Heart left ventricle (tissue), 16 donors: ENCODE measurements at places on chromosomes 6 and 20. TPM values are rescaled to one million over a fixed set of nuclear protein-coding genes. Genes with fewer than 3 reads are reported as not detected.

DNA sequence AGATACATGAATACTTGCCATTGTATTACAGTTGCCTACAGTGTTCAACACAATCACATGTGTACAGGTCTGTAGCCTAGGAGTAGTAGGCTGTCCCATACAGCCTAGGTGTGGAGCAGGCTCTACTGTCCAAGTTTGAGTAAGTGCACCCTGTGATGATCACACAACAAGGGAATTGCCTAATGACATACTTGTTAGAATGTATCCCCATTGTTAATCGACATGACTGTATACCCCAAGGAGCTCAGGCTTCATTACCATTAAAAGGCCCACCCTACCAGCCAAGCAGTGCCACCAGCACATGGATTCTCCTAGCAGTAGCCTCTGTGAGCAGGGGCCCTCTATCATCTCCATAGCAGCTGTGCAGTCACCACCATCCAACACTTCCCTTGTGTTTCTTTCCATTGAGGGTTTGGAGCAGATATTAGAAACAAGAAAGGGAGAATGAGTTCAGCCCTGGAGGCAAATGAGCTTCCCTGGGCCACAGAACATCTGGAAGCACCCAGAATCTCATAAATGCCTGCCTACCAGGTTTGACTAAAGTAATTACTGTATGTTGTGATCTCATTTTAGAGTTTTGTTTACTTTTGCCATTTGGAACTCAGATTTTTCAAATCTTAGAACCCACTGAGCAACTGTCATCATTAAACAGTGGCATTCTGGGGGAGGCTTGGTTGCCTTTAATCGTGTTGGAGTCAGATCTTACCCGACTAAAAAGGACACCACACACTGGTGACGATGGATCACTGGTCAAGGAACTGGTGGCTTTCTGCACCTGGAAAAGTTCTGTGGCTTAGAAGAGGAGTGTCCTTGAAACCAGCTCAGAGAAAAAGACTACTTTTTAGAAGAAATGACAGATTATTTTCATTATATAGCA, 104.9 kb downstream of the TULP4 start:
- H3K4me3 ChIP-seq, result no peak overlapping the region
- no peaks in the 10 kb centered on the region for H3K27me3 ChIP-seq
- peaks cover 13% of the 10 kb centered on the region for H3K36me3 ChIP-seq
- peaks cover 9% of the 10 kb centered on the region for H3K4me1 ChIP-seq

DNA sequence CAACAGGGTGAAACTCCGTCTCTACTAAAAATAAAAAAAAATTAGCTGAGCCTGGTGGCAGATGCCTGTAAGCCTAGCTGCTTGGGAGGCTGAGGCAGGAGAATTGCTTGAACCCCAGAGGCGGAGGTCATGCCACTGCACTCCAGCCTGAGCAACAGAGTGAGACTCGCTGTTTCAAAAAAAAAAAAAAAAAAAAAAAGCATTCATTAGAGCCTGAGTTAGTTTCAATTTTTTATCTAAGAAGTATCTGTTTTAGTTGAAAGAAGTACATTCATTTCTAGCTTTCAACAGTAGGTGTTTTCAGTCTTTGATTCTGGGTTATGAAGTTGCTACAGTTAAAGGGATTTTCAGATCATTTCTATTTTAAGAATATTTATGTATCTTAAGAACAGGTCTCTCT, 42.2 kb downstream of the ZNF292 start:
- H3K4me1 ChIP-seq, result peaks cover 27% of the 10 kb centered on the region
- H3K27me3 ChIP-seq, result no peaks in the 10 kb centered on the region
- H3K27ac ChIP-seq, result no peak overlapping the region
- DNase-seq, result no peak
- no peak overlapping the region for H3K4me3 ChIP-seq

DNA sequence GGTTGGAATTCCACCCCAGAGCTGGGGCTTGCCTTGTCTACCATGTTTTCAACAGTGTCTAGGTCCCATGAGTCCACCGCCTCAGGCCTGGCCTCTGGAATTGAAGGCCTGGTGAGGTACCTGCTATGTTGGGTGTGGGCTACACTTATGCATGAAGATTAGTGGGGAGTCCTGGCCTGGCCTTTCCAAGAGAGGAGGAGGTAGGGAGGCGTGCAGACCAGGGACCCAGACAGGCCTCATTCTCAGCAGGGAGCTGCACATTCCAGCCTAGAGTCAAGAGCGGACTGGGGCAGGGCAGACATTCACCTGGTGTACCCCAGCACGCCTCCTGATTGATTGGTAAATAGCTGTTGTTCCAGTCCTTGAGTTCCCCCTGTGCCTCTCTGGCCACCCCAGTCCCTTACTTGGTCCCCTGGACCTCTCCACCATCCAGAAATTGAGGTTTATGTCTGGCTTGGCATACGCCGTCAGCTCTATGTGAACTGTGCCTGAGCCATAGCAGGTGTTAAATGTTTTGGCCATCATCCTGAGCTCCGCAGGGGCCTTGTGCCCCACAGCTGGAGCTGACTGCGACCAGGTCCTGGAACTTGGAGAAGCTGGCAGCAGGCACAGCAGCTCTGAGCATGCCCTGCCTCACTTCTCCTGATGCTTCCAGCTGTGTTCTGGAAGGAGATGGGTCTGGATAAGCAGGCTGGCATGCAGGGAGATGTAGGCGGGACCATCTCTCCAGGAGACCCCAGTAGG, 8.2 kb upstream of the VEGFA start:
- H3K27ac ChIP-seq, result no peak overlapping the region
- H3K4me1 ChIP-seq, result no peaks in the 10 kb centered on the region
- no peak for DNase-seq
- H3K36me3 ChIP-seq, result no peaks in the 10 kb centered on the region
- H3K27me3 ChIP-seq, result no peaks in the 10 kb centered on the region

GRCh38 chr20:57530327-57530981, 5.5 kb upstream of the CTCFL start:
- no peak overlapping the region for H3K27ac ChIP-seq
- H3K4me3 ChIP-seq, result no peak overlapping the region
- no peak for DNase-seq

DNA sequence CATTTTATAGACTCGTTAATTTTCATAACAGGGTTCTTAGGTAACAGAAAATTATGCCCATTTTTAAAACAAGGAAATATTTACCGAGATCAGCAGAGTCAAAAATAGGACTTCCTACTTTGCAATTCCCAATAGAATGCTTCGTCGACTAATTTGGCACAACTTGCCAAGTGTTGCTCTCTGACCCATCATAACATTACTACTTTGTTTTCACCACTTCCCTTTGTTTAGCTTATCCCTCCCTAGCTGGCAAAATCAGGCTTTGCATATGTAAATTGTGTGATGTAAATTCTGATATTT, 914 bp upstream of the RANBP9 start:
- DNase-seq, result no peak
- H3K27me3 ChIP-seq, result no peaks in the 10 kb centered on the region
- no peaks in the 10 kb centered on the region for H3K36me3 ChIP-seq
- peak overlapping the region; percentile 95 for H3K27ac ChIP-seq
- H3K4me1 ChIP-seq, result peaks cover 29% of the 10 kb centered on the region

DNA sequence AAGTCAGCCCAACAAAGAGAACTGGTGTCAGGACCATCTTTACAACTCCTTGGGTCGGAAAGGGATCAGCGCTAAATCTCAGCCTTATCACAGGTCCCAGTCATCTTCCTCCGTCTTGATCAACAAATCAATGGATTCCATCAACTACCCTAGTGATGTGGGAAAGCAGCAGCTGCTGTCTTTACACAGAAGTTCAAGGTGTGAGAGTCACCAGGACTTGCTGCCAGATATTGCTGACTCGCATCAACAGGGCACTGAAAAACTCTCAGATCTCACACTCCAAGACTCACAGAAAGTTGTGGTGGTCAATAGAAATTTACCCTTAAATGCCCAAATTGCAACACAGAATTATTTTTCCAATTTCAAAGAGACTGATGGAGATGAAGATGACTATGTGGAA, 25.3 kb upstream of the MTHFD1L start:
- no peak overlapping the region for H3K4me3 ChIP-seq
- no peak for DNase-seq
- no peaks in the 10 kb centered on the region for H3K27me3 ChIP-seq

DNA sequence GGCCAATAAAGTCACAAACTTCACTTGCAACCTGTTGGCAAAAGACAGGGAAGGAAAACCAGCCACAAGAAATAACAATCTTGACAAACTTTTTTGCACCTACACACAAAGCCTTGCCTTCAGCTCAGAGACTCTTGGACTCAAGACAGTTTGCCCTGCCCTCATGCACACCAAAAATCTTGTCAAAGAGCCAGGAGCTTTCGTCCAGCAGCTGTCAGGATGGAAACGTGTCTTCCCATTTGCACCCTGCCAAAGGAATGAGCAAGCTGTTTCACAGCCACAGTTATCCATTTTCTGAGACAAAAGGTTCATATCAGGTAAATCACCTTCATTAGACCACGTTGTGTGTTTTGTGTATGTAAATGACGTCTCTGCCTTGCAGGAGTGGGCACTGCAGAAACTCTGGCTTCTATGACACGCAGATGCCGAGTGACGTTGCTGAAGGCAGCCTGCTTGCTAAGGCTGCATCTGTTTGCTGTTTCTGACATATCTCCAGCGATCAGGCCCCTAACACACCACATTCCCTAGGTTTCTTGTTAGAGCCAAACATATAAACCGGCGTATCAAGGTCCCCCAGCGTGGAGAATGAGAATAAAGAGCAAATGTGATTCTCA, 193.4 kb downstream of the SYNDIG1 start:
- H3K27me3 ChIP-seq, result no peaks in the 10 kb centered on the region
- no peak for DNase-seq
- H3K4me1 ChIP-seq, result no peaks in the 10 kb centered on the region

The MAP7 gene
- 2.8 TPM for total RNA-seq

The PMEPA1 gene
- 31.6 TPM for total RNA-seq

The ADTRP gene
- not detected for total RNA-seq

GRCh38 chr6:3825851-3826581, 23.2 kb upstream of the FAM50B start:
- H3K27me3 ChIP-seq, result no peaks in the 10 kb centered on the region
- H3K36me3 ChIP-seq, result no peaks in the 10 kb centered on the region
- H3K4me3 ChIP-seq, result peak overlapping the region; percentile 4
- peak overlapping the region; percentile 87 for H3K27ac ChIP-seq

DNA sequence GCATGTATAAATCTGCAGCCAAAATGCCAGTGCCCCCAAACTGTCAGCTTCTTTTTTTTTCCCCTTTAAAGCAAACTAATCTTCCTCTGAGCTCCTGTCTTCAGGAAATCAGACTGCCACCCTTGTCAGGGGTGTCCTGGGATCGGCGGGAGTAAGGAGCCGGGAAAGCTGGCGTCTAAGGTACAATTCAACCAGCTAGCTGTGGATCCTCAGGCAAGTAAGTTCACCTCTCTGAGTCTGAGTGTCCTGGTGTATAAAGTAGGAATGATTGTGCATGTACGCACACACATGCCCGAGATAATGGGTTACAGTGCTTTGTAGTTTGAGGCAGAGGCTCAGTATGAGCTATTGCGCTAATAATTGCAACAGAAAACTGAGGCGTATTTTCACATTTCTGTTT, 98.3 kb downstream of the ANKRD60 start:
- DNase-seq, result no peak
- H3K27me3 ChIP-seq, result peaks cover 28% of the 10 kb centered on the region
- H3K4me1 ChIP-seq, result no peaks in the 10 kb centered on the region
- no peak overlapping the region for H3K4me3 ChIP-seq
- H3K27ac ChIP-seq, result peak overlapping the region; percentile 11
- H3K36me3 ChIP-seq, result no peaks in the 10 kb centered on the region

DNA sequence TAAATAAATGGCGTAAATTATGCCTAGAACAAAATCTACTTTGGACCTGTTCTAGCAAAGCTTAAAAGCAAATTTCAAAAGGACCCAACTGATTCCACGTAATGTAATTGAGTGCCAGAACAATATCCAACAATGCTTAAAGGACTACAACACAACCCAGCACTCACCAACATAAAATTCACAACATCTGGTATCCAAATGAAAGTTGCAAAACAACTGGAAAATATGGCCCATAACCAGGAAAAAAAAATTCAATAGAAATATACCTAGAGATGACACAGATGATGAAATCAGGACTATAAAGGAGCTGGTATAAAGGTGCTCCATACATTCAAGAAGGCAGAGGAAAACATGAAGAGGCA, 14.1 kb downstream of the TUBB2B start:
- DNase-seq, result no peak
- H3K36me3 ChIP-seq, result no peaks in the 10 kb centered on the region
- H3K27me3 ChIP-seq, result no peaks in the 10 kb centered on the region
- H3K4me1 ChIP-seq, result no peaks in the 10 kb centered on the region

DNA sequence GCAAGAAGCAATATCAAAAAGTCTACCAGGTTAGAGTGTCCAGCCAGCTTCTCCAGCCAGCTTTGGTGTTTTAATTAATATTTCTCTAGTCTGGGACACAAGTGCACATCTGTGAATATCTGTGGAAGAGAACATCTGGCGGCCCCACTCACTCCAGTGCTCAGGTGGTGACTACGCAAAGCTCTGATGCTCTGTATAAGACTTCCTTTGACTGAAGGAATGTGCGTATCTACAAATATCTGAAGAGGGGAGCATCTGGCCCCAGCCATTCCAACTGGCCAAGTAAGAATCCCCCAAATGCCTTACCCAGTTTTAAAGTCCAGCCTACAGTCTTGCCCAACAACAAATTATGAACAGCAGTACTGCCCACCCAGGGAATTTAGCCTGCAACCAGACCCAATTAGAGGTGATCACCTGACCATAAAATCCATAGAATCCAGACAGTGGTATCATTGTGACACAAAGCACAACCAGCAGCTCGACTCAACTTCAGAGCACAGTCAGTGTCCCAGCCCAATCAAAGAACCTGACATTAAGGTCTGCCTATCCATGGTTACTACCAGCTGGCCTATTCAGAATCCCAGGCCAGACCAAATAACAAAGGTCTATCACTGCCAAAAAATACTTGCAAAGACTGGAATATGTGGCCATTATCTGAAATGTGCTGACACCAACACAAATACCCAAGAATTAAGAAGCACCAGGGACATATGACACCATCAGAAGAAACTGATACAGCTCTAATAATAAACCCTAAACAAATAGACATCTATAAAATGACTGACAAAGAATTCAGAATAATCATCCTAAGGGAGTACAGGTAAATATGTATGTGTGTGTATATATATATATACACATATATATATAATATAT, 76.1 kb upstream of the MANEA start:
- DNase-seq, result no peak
- H3K4me1 ChIP-seq, result no peaks in the 10 kb centered on the region
- no peak overlapping the region for H3K27ac ChIP-seq
- no peaks in the 10 kb centered on the region for H3K27me3 ChIP-seq
- H3K36me3 ChIP-seq, result no peaks in the 10 kb centered on the region

The POFUT1 gene
- 31.8 TPM for total RNA-seq

- no peaks in the 10 kb centered on the region for H3K36me3 ChIP-seq
- DNase-seq, result no peak
- no peaks in the 10 kb centered on the region for H3K27me3 ChIP-seq
Measured at GRCh38 chr20:9919271-9920014, 80.6 kb upstream of the PAK5 start.

The FAM8A1 gene
- total RNA-seq, result 17.8 TPM

The PEX3 gene
- total RNA-seq, result 16.9 TPM

The CST2 gene
- total RNA-seq, result not detected

The ADIG gene
- not detected for total RNA-seq
